ENCODE measurements at places on chromosomes 11 and 22. TPM values are rescaled to one million over a fixed set of nuclear protein-coding genes. Genes with fewer than 3 reads are reported as not detected.
A peak's percentile ranks its signal among the peaks of the same experiment; 100 is the strongest.

GRCh38 chr22:23400286-23400981, 179.7 kb downstream of the IGLL1 start:
- DNase-seq: no peak

PRG3 gene
- not detected for total RNA-seq

DNA sequence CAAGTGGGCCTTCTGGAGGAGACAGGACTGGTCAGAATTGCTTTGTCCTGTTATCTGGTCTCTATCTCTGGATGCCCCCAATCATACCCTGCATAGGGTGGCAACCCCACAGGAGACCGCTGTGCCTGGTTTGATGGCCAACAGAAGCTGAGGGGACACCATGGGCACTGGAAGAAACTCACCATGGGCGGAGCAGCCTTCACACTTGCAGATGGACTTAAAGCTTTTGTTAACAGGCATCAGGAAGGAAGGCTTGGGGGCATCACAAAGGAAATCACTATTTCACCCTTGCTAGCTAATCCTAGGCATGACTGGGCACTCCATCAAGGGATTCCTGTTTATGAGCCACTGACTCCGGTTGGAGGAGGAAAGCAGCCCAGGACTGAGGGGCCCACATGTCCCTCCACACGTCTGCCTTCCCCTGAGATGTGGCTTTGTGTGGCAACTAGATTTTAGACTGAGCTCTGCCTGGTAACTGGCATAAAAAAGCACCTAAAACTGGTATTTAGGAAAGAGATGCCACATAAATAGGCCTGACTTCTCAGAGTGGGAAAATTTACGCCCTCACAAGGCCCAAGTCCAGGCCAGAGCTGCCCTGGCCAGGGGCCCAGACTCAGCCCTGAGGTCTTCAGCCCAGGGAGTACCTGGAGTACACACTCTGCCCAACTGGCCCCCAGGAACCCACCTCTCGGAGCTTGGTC, 57.0 kb upstream of the LYVE1 start:
- DNase-seq: no peak

CHORDC1 gene
- total RNA-seq: 63.4 TPM

BBS1 gene
- 15.0 TPM for total RNA-seq

DNA sequence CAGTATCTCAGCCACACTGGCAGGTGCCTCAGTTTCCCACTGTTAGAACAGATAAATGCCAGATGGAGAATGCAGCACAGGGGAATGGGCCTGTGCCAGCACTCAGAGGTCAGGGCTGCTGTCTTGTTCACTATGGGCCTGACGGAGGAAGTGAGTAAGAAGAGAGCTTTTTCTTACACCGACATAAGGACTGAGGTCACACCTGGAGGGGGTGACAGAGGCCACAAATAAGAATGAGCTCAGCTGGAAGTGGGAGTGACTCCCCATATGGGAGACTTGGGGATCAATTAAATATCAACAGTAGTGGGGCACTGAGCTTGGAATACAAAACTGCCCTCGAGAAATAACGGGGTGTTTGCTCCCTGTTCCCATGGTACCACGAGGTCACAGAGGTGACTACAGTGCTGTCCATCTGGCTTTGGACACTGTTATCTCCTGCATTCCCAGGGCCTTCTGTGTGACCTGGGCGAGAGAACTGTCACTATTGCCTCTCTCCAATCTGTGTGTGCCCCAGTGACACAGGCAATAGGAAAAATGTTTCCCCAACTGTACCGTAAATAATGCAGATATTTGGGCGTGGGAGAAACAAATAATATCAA, 94.1 kb upstream of the NNMT start:
- no peak for DNase-seq

CADM1 gene
- total RNA-seq: not detected

DNA sequence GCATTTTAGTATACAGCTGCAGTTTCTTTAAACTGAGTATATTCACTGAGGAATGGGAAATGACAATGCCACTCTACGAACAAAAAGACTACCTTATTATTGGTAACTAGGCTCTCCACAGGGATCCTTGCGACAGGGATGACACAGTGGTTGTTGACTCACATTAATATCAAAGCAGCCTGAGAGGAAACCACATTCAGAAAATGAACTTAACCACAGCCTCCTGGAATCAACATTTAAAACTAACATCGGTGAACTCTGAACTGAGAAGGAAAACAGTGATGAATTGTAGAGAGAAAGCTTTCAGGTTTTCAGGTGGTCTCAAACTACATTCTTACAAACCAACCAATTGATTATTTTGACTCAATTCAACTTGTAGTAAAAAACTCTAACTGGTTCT, 90.3 kb upstream of the MTMR2 start:
- DNase-seq: peak; percentile 57

- peak; percentile 68 for DNase-seq
Measured at GRCh38 chr22:24200619-24201212, 19.4 kb downstream of the SUSD2 start.

DNA sequence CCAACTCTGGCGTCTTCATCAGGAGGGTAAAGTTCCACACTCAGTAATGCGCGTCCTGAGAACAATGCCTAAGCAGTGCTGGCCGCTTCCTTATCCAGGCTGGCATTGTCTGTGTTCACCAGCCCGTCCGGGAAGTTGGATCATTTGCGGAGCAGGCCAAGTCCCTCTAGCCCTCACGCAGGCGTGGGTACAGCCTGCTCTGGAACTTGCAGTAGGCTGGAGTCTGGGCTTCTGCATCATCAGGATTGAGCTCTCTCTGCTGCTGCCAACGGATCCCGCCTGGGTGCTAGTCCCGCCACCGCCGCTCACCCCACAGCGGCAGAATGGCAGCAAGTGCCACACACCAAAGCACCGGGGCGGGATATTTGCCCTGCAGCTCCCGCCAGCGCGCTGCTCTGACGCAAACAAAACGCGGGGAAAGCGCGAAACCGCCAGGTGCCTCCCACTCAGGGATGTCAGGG, 29.0 kb downstream of the GLYATL1 start:
- no peak for DNase-seq

KCNJ4 gene
- not detected for total RNA-seq

DNA sequence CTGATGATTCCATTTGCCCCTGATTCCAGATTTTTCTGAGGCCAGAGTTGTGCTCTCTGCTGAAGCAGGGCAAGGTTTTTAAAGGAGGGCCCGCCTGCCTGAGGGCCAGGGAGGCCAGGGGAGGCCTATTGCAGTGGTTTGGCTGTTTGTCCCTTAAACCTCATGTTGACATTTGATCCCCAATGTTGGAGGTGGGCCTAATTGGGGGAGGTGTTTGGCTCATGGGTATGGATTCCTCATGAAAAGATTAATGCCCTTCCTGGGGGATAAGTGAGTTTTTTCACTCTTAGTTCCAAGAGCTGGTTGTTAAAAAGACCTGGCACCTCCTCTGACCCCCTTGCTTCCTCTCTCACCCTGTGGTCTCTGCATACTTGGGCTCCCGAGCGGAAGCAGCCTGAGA, 9.2 kb downstream of the GAL3ST3 start:
- no peak for DNase-seq

DNA sequence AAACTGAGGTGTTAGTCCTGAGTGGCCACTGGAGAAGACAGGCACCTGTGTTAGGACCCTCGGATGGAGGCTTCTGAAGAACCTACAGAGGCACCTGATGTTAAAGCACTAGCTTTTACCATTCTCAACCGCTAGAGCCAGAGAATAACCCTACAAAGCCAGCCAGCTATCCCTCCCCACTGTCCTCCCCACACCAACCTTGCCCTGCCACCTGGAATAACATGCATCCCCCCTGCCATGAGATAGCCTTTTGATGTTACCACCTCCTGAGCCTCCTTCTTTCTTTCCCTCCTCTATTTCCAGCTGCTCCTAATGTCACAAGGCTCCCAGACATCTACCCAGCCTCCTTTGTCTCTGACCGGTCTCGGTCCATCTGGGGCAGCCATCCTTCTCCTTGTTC, 28.1 kb downstream of the COMMD9 start:
- no peak for DNase-seq

OR8H2 gene
- total RNA-seq: not detected

DNA sequence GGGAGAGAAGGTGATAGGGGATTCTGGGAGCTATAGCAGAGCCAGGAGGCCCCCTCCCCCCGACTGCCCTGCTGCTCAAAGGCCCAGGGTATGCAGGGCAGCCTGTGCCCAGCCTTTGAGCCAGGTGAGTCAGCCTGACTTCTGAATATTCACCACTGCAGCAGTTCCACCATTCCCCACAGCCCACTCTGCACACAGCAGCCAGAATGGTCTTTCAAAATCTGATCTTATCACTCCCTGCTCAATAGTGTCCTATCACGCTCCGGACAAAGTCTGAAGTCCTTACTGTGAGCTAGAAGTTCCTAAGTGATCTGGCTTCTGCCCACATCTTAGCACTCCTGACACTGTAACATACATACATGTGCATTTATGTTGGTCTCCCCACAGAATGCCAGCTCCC, 111.7 kb downstream of the BUD13 start:
- no peak for DNase-seq

GRCh38 chr11:122979815-122980595, 1.6 kb downstream of the BSX start:
- DNase-seq: no peak

GRCh38 chr11:26914968-26915367, 78.9 kb upstream of the FIBIN start:
- DNase-seq: no peak

DNA sequence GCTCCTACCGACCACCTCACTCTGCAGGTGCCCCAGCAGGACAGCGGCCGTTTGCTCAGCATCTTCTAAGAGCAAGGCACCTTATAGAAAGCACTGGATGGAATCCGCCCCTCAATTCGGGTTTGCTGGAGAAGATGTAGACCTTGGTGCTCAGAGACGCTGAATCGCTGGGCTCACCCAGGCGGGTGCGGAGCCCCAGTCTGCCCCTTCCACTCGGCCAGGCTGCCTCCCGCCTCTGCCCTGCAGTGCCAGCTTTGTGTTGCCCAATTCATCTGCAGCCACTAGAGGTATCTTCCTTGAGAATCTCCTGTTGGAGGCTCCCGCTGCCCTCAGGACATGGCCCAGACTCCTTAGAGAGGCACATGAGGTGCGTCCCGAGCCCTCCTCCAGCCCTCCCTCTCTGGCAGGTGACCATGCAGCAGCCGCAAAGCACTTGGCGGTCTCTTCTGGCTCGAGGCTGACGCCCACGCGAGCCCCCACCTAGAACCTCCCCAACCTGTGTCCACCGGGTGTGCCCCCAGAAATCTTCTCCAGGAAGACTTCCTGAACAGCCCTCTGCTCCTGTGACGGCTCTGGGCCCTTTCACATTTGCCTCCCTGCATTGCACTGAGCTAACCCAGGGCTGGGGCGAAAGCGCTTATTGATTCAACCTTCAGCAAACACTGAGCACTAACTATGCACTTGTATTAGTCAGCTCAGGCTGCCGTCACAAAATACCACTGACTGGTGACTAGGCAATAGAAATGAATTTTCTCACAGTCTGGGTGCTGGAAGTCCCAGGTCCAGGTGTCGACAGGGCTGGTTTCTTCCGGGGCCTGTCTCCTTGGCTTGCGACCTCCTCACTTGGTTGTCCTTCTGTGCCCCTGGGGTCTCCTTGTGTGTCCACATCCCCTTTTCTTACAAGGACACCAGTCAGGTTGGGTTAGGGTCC, 117.5 kb downstream of the WNT7B start:
- DNase-seq: no peak

- DNase-seq: no peak
Measured at GRCh38 chr22:33569018-33569417, 351.3 kb downstream of the LARGE1 start.

SLC22A6 gene
- total RNA-seq: not detected

DNA sequence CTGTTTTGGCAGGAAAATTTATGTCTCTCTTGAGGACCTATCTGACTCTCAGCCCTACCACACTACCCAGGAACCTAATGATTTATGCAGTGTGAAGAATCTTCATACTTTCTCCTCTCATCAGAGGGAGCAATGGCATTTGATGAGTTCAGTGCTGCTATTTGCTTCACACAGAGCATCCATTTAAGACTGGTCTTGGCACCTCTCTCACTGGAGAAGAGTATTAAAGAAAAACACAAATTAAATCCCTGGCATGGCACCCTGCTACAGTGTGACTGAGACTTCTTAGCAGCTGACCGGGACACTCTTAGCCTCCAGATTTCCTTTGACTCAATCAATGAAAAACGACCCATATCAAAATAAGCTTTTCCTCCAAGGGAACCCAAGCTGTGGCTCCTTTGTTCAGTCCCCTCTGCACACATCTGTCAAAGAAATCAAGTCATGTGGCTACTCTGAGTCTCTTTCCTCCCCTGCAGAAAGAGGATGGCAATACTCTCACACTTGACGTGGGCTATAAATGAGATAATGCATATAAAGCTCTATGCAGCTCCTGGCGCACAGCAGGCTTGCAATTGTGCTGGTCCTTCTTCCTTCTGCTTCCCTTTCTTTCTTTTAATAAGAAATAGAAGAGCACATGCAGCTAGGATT, 186.1 kb upstream of the E2F8 start:
- no peak for DNase-seq

DNA sequence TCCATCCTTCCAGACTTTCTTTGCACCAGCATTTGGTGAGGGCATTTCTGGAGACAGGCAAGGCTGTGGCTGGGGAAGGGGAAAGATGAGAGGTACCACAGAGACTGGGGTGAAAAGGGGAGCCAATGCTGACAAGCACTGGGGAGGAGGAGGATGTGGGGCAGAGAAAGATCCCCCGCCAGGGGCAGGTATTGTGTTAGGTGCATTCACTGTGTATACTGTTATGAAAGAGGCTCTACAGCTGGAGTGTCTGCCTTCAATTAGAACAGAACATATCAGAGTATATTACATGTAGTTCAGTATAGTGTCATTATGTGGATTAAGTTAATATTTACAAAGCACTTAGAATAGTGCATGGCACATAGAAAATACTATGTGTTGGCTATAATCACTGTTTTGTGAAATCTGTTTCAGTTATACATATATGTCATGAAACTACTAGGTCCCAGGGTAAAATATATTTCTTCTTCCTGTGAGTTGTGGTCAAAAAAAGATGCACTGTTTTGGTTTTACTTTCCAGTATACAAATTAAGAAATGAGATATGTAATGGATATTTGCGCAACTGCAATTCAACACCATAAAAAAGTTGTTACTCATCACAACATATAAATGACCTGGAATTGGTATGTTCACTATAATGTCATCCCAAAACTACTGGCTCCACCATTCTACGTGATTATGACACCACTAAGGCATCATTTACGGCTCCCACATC, 8.4 kb downstream of the MSANTD2 start:
- no peak for DNase-seq

DNA sequence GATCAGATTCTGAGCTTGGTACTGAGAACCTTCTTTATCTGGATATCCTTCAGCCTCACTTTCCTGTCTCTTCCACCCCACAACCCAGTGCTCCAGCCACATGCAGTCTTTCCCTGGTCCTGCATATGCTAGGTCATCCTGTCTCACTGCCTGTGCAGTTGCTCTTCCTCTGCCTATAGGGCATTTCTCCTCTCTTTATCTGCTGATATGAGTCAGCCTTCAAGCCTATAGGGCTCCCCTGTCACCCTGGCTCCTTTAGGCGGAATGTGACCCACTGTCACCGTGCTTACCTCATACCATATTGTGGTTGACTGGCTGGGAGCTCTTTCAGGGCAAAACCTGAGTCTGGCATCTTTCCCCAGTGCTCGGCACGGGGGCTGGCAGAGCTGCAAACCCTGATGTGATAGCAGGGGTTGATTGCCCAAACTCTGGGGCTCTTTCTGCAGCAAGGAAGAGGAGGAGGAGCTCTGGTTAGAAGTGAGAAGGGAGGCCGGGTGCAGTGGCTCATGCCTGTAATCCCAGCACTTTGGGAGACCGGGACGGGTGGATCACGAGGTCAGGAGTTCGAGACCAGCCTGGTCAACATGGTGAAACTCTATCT, 26.3 kb downstream of the MEI1 start:
- DNase-seq: peak; percentile 28

Measured in HFFc6 (cell line).